ENCODE measurements at places on chromosomes 2 and 18.

- no peak for DNase-seq
Measured at GRCh38 chr2:138183705-138184104, 219.4 kb downstream of the HNMT start.

DNA sequence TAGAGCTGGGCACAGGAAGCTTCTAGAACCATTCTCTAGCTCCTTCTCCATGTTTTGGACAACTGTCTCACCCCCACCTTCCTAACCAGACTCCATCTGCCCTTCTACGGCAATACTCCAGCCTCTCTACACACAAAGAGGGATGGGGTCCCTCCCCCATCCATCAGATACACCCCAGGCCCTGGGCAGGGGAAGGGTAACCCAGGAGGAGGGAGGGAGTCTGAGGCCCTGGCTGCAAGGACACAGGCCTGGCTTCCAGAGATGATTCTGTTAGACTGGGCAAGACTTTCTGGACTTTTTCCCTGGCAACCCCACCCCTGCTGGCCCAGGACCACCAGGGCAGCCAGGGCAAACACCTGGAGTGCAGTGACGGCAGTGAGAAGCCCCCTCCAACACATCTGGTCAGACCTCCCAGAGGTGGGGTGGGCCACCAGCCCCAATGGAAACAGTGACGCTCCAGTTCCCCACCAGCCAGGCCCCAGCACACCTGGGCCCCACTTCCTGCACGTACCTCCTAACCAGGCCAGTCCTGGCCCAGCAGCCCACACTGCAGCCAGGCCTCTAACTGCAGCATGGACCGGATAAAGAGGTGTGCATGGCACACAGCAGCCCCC lies 6.5 kb downstream of the CYP26B1 start:
- DNase-seq: no peak

DNA sequence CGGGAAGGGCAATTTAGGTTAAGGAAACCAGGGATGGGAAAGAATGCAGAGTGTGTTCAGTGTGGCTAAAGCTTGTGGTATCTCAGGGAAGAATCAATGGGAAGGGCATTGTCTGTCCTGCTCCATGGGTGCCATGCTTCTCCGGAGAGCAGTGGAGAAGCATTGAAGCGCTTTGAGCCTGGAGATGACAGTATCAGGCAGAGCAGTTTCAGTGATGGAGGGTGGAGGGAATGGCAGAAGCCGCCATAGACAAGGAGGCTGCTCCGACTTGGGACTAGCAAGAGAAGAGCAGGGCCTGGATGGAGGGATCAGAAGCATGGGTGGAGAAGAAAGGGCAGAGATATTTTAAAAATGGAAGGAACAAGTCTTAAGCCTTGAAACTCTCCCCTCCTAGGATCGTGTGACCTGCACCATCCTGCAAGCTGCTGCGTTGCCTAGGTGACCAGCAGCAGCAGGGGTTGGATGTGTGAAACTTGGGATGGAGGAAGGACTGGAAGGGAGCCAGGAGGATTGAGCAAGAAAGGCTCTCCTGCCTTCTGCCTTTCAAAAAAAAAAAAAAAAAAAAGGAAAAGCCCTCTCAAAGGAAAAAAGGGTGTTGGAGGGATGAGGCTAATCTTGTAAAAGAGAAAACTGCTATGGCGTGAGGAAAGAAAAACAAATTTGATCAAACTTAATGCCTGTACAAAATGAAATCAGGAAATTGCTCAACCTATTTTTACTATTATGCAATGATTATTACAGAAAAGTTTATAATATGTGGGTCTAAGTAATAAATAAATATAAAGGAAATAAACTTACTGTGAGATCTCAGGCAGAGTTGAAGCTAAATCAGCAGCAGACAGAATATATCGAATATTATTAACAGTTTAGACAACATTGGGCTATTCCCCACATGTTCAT lies 493.8 kb upstream of the NRP2 start:
- DNase-seq: no peak

DNA sequence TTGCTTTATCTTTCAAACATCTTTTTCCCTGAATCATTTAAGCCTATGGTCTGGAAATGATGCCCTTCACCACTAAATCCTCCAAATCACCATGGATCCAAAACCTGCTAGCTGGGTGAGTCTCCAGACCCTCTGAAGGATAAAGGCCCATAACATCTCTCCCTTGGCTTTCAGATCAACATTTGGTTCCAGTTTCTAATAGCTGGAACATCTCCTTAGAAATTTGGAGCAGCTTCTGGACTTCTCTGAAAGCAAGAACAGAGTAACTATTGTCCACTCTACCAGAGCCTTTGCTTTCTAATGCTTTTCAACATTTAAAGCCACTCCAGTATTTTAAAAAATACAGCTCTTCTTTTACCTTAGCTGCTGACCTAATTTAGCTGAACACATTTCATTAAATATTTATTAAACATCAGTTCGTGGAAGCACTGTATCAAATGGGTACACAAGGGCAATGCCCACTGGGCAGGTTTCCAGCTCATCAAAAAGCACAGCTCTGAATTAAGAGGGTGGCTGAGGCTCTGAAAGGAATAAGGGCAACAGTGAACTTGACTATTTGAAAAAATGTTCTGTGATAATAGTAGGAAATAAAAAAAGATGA lies 75.3 kb downstream of the GALNT3 start:
- DNase-seq: no peak

DNA sequence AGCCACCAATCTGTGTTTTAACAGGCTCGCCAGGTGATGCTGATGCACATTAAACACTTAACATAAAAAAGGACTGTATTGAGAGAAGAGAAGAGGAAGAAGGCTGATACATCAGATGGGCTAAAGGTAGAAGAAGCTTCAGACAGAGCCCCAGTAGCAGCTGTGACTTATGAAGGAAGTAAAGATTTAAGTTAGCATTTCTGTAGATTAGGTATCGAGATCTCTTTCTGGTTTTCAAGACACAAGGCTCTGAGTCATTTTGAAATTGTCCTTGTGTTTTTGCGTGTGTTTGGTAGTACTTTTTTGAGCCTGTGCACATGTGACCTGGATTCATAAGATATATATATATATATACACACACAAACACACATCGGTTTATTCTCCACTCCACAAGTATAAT lies 40.6 kb upstream of the GCFC2 start:
- no peak for DNase-seq

GRCh38 chr2:134234535-134234934 lies 19.3 kb upstream of the MGAT5 start:
- no peak for DNase-seq

- DNase-seq: no peak
Measured at GRCh38 chr2:175854129-175854528, 147.9 kb downstream of the LNPK start.

- DNase-seq: peak; percentile 77
Measured at GRCh38 chr2:233711312-233712008, 1.2 kb upstream of the UGT1A5 start.

DNA sequence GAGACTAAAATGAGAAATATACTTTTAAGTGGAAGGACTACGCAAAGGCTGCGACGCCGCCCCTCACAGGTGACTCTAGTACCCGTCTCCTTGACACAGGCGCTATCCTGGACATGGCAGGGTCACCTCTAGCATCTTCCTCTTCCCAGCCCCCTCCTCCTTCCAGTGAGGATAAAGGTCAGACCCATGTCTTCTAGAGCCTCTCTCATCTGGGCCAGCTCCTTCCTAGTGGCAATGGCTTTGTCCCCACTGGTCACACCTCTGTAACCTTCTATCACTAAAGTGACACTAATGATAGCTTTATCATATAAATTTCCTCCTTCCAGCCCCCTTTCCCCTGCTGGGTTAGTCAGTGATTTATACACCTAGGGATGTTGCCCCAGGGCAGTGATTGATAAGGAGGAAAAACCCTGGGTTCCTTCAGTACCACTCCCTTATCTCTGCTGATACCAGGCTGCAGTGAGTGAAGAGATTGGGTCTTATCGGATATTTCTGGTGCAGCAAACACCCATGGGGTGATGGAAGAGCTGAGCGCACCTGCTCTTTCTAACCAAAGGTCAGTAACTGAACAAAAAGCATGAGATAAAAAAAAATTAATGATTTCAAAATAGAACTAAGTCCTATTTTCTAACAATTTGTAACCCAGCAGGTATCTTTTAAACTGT lies 62.0 kb upstream of the FZD5 start:
- no peak for DNase-seq

DNA sequence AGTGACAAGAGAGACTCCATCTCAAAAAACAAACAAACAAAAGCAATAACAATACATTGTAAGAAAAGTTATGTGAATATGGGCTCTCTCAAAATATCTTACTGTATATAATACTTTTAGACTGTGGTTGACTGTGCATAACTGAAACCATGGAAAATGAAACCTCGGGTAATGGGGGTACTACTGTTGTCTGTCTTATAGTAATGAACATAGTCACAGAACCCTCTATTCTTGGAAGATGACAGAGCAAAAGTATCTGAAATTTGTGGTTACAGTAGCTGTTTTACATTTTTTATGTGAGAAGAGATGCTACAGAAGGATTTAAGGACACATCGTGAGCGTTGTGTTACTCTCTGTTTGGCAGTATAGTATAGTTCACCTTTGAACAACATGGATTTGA lies 60.5 kb downstream of the MAP4K4 start:
- no peak for DNase-seq

DNA sequence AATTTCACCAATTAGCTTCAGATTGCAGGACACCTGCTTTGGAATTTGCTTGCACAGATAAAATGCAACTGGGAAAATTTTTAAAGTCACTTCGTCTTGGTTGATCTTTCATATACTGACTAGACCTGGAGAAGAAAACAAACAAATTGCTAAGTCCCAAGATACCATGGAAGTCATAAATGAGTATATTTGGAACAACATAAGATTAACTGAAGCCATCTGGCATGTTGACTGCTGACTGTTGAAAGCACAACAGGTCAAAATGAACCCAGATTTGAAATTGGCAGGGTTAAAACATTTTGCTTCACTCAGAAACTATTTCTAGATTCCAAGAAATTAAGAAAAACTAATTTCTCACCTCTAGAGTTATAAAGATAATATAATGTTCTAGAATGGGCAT lies 470.7 kb downstream of the LPIN1 start:
- no peak for DNase-seq

GRCh38 chr2:96602330-96602823 lies 35.7 kb downstream of the KANSL3 start:
- DNase-seq: no peak

- peak; percentile 33 for DNase-seq
Measured at GRCh38 chr2:118845005-118845521, 2.4 kb downstream of the EN1 start.

DNA sequence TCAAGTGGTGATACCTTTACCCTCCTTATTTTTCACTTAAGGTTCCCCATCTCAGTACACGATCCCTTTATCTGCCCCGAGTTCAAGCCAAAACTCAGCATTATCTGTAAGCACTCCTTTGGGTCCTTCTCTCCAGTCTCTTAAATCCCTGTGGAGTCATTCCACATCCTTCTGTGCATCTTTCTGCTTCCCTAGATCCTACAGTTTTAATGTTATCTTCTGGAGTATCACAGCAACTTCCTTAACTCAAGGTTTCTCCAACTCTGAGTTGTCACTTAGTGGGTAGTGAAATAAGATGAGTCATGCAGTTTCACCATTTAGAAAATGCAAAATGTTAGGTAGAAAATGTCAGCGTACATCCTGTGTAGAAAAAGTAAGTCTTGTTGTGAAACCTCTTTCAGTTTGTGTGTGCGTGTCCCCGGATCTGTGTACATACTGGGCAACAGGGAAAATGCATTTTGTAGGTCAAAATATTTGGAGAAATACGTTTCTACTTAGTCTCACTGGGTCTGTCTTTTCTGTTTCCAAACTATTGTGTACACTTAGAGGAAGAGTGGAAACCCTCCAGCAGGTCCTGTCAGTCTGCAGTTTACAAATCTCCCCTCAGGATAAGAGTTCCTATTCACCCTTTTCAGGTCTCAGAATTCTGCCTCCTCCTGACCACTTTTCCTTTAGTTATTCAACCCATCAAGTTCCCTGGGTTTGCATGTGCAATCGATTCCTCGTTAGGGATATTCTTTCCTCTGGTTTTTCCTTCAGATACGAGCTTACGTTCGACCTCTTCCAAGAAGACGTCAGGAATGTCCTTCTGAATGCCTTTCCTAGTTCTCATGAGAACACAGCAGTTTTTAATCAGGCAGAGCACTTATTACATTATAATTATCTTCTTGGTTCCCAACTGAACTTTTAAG lies 154.8 kb downstream of the TGIF1 start:
- no peak for DNase-seq

- DNase-seq: no peak
Measured at GRCh38 chr2:158716921-158717320, 78.2 kb upstream of the DAPL1 start.

- no peak for DNase-seq
Measured at GRCh38 chr2:60867007-60867406, 14.4 kb upstream of the REL start.

DNA sequence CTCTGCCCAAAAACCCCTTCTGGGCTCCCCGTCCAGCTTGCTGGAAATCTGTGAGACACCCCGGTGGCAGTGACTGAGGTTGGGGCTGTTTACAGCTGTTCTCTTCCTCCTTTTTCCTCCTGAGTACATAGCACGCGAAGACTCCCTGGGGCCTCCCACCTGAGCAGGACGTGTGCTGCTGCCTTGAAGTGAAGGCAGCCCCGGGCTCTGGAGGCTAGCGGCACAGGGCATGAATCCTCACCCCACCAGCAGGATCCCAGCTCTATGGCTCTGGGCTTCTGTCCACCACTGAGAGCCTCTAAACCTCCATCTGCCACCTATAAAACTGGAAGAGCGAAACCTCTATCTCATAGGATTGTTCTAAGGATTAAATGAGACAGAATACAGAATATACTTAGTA lies 182.5 kb downstream of the TMEM163 start:
- no peak for DNase-seq

DNA sequence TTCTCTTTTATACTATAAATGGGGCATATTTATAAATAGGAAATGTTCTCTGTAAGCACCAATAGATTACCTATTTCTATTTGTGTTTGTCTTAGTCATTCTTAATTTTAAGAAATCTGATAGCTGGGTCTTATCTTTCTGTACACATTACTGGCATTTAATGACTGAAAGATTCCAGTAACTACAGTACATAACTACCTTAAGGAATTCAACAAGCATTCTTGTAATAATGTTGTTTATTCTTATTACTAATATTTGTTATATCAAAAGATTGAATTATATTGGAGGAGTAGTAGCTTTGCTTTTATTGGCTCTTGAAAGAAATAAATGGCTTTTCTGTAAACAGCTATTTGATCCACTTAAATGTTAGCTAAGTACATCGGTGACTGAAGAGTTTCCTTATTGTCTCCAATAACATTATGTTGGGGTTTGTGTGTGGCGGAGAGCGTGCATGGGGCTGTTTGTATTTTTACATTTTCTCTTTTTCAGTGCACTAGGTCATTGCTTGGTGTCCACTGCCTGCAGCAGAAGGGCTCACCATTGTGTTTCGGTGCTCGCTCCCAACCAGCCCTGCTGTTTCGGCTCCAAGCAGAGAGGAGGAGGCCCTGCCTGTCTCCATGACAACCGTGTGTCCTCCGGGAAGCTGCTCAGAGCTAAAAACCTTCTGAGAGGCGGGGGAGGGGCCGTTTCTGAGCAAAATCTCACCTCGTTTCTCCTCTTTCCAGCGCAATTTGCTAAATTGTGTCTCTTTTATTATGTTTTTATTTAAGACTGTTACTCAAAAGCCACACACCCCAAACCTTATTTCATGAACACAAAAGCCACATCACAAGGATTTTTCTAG lies 112.5 kb upstream of the SLC38A11 start:
- DNase-seq: no peak
